Anterior cingulate cortex (tissue), 58 donors: ENCODE measurements at places on chromosomes 3 and 15.

DNA sequence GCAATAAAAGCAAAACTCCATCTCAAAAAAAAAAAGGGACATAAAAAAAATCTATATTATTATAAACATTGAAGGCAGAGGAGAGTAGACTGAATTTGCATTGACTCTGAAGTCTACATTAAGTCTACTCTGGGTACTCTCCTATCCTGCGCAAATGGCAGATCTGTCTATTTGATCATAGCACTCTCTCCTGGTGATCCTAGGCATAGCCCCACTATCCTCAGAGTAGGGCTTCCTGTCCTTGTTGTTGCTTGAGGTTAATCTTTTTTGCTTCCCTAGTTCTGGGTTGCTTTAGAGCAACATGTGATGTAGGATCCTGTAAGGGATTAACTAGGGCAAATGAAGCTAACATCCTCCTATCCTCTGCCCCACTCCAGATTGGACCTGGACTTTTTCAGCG, 82.1 kb upstream of the LRRFIP2 start:
- DNase-seq = no peak

- DNase-seq = no peak
These were observed 65.8 kb upstream of the GSK3B start for GRCh38 chr3:120160050-120160449.

DNA sequence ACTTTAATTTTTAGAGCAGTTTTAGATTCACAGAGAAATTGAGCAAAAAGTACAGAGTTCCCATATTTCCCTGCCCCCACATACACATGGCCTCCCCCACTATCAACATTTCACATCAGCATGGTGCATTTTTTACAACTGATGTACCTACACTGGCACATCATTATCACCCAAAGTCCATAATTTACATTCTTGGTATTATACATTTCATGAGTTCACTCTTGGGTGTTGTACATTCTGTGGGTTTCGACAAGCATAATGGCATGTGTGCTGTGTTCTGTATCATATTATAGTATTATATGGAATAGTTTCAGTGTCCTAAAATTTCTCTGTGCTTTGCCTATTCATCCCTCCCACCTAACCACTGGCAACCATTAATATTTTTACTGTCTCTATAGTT, 419.8 kb upstream of the THBS1 start:
- no peak for DNase-seq

GRCh38 chr3:15440891-15441290, 13.5 kb downstream of the EAF1 start:
- no peak for DNase-seq

DNA sequence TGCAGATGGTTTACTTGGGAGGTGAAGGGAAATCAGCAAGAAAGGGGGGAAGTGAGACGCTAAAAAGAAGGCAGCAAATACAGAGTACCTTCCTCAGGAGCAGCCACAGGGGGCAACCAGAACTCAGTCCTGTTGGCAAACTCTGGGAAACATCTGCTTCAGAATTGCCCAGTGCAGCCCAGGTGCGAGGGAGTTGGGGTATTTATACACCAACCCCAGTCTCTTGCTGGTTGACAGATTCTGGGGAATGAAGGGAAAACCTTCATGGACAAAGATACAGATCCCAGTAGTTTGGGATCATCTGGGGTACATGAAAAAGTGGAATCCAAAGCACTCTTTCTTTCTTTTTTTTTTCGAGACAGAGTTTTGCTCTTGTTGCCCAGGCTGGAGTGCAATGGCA, 25.3 kb upstream of the PGPEP1L start:
- DNase-seq = no peak

DNA sequence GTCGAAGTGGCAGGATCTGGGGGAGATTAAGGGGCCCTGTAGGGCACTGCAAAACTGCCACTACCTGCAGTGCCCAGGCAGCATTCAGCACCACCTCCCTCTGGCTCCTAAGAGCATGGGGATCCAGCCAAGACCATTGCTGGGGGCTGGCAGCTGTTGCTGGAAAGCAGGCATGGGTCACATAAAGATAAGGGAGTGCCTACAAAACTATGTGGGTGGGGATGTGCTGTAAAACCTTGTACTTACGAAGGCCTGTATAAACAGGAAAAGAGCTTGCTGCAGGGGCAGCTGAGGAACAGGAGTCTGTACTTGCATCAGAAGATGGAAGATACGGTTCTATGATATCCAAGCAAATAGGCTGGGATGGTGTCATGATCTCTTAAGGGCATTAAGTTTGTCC, 27.1 kb downstream of the IL20RB start:
- DNase-seq = no peak

DNA sequence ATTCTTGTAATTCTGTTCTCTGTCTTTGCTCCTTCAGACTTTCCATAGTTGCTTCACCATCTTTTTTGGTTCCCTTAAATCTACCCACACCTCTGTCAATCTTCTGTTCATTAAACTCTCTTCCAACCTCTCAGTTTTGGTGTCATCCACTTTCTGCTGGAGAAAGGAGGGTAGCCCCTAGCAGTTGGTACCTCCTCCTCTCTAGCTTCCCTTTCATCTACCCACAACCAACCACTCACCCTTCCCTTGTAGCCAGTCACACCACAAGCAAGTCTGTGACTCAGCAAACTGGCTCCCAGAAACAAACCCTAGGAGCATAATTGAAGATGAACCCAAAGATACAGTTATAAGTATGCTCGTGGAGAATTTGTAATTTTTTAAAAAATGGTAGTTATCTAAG, 318.6 kb downstream of the FHIT start:
- DNase-seq = no peak

DNA sequence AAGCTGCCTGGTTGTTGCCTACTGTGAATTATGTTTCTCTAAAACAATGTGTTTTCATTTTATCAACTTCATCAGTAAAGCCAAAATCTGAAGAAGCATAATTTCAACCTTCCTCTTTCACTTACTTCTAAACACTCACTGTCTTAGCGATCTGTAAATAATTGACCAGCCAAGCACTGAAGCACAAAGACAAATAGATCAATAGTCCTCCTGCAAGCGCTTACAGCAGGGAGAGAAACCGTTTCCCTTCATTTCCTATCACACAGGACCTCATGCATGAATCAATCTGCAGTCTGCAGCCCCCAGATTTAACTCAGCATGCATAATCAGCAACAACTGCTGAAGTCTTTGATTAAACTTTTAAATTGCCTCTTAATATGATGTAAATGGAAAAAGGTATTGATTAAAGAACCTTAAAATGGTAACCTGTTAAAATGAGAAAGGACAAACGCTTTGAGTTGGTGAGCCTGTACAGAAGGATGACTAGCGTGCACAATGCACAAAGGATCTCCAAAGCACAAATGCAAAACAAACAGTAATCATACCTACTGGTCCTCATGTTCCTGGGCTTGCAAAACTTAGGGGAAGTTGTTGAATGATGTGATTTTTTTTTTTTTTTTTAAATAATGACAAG, 370.2 kb upstream of the ZNF385D start:
- DNase-seq = no peak

GRCh38 chr3:81910244-81910852, 148.9 kb upstream of the GBE1 start:
- DNase-seq = no peak

DNA sequence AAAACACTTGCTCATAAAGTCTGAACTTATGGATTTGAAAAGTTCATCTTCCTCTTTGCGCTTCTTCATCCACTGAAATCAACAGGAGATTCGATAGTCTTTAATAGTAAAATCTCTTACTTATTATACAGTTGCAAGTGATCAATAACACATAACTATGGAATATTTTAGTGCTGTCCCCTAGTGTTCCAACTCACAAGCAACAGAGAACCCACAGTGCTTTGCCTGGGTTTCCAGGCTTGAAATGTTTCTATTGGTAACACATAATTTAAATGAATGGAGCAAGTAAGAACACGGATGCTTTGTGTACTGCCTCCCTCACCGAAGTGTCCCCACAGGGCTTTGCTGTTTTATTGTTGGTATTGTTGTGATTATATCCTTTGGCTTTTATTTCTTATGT, 93.5 kb downstream of the WDR72 start:
- no peak for DNase-seq

- no peak for DNase-seq
These were observed 1.1 kb upstream of the FGF7 start for GRCh38 chr15:49421991-49422390.

DNA sequence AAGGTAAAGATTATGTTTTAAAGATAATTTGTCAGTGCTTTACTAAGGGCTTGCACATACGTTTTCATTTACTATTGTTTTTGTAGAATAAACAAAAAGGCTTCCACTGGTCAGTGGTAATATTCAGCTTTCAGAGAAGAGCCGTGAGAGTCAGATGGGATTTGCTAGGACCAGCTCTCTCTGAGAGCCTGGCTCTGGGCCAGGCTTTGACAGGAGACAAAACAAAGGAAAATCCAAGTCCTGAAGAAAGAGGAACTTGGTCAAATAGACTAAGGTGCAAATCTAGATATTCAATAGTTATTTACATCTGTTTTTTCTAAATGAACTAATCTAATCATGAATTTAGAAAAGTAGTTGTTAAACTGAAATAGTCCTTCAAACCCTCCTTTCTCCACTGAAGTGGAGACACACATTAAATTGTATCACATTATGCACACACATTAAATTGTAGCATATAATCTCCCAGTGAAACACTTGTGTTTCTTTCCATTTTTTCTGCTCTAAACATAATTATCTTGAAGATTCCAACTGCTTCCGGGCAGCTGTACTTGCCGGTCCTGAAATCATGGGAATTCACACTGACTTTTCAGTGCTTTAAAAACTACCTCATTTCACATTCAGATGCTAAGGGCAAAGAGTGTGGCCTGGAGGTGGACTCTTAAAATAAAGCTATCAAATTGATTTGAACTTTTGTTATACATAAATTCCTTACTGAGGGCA, 55.1 kb upstream of the FILIP1L start:
- no peak for DNase-seq

DNA sequence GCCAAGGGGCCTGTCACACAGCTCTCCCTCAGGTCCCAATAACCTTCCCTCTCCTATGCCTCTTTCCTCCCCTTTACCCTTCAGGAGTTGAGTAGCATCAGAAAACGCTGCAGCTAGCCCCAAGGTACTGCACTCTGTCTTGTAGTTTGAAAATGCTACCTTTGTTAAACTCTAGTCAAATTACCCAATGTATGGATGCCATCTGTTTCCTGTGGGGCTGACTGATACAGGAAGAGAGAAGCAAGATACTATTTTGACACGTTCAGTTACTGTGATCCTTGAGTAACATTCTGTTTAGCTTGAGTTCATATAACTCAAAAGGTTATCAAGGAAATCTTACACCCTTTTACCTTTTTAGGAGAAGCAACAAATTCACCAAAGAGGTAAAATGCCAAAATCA, 493.1 kb downstream of the FHIT start:
- no peak for DNase-seq

DNA sequence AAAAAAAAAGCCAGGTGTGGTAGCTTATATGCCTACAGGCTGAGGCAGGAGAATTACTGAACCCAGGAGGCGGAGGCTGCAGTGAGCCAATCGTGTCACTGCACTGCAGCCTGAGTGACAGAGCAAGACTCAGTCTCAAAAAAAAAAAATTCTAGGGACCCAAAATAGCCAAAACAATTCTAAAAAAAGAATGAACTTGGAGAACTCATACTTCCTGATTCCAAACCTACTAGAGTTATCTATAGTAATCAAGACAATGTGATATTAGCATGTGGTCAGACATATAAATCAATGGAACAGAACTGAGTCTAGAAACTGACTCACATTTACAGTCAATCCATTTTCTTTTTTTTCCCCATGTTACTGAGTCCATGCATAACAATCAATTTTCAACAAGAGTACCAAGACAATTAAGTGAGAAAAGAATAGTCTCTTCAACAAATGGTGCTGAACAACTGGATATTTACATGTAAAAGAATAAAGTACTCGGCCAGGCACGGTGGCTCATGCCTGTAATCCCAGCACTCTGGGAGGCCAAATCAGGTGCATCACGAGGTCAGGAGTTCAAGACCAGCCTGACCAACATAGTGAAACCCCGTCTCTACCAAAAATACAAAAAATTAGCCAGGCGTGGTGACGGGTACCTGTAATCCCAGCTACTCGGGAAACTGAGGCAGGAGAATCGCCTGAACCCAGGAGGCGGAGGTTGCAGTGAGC, 11.9 kb downstream of the PRKAR2A start:
- DNase-seq = no peak

- DNase-seq = no peak
These were observed 209.4 kb downstream of the RPLP1 start for GRCh38 chr15:69661871-69662644.

DNA sequence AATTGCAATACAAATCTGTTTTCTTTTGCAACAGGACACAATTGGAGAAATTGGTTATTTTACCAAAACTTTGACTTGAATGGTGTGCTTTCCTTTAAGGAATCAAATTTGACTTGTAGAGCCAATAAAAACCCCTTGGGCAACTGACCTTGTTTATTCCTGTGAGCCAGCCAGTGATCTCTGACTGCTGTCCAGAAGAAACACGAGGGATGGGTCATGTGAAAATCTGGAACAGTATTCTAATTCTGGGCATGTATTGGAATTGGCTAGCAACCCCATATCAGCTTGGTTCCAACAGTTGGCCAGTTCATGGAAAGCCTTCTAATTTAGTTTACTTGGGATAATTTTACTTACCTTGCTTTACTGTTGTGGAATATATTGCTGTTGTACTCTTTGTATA, 19.1 kb upstream of the HHATL start:
- DNase-seq = no peak

- DNase-seq = no peak
These were observed 25.3 kb downstream of the CHDH start for GRCh38 chr3:53820756-53821580.

DNA sequence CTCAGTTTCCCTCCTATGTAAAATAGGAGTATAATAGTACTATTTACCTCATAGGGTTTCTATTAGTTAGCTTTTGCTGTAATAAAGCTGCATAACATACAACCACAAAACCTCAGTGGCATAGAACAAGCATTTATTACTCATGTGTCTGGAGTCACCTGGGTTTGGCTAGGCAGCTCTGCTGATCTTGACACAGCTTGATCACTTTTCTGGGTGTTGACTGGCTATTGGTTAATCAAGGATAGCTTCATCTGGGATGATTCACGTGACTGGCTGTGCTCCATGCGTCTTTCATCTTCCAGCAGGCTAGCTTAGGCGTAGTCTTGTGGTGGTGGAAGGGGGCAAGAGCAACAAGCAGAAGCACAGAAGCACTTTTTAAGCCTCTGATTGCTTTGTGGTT, 112.6 kb downstream of the SQOR start:
- DNase-seq = no peak

- DNase-seq = no peak
These were observed 7.8 kb downstream of the ZIC1 start for GRCh38 chr3:147416931-147417330.
